Right hindlimb (tissue), 1 donor: ENCODE measurements at places on chromosomes 4 and X.

- no peak for DNase-seq
Measured at GRCh38 chrX:105477351-105477750, 256.9 kb upstream of the TEX13A start.

GRCh38 chr4:36280555-36280954 lies 861 bp upstream of the DTHD1 start:
- no peak for DNase-seq

DNA sequence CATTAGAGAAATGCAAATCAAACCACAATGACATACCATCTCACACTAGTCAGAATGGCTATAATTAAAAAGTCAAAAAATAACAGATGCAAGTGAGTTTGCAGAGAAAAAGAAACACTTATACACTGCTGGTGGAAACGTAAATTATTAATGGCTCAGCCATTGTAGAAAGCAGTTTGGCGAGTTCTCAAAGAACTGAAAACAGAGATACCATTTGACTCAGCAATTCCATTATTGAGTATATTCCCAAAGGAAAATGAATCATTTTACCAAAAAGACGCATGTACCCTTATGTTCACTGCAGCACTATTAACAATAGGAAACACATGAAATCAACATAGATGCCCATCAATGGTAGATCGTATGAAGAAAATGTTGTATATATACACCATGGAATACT lies 75.0 kb downstream of the NAA11 start:
- no peak for DNase-seq

DNA sequence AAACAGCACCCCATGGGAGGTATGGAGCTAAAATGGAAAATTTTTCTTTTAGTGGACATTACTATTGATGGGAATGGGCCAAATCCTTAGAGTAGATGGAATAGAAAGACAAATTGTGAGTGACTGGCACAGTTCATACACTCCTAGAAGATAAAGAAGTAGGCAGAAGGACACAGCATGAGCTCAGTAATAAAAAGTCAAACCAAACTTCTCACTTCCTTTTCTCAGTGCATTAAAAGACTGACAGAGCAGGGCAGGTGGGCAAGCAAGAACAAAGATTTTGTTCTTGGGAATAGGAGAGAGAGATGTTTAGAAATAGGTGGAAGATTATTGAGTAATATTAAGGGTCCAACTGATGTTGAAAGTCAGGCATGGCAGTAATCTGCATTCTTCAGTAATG lies 132.5 kb downstream of the ATP10D start:
- DNase-seq: no peak

DNA sequence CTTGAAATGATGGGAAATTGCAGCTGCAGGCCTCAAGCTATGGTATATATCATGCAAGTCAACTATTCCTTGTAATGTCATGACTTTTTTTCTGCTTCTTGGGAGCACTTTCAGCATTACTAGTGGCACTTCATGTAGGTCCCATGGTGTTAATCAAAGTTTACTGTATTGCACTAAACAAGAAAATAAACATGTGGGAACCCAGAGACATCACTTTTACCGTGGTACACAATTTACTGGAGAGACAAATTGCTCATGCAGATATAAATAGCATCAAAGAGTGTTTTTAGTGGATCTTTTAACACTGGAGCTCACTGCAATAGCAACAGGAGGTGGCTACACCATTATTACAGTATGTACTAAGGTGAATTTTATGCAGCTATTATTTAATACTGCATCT lies 79.2 kb downstream of the UNC5C start:
- DNase-seq: no peak

GRCh38 chrX:84710611-84711010 lies 208.4 kb upstream of the HDX start:
- DNase-seq: no peak
